Retina (tissue), 1 donor: ENCODE measurements at places on chromosomes 2 and 18.

DNA sequence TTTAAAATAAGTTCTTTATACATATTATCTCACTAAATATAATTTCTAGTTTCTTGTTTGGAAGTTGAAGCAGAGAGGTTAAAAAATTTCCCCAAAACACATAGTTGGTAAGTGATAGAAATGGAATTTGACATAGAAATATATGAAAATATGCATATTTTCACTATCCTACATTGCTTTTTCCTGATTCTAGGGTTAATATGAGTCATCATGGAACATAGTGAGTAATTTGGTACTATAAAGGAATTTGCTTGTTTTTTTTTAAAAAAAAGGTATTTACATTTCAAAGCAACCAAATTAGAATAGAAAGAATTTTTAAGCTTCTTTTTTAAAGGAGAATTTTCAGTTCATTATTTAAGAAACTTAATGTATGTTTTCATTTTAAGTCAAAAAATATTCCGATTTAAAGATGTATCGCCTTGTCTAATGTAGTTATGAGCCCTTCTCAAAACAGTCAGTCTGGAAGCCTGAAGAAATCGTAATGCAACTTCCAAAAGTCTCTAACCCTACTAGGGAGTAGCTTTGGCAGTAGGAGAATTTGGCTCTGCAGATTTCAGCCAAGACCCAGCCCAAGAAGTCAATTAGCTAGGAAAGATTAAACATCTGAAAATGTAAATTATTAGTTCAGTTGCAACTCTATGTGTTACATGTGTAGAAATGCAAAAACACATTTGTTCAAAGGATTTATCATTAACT is 147.3 kb downstream of the RDH14 start:
- DNase-seq: no peak

DNA sequence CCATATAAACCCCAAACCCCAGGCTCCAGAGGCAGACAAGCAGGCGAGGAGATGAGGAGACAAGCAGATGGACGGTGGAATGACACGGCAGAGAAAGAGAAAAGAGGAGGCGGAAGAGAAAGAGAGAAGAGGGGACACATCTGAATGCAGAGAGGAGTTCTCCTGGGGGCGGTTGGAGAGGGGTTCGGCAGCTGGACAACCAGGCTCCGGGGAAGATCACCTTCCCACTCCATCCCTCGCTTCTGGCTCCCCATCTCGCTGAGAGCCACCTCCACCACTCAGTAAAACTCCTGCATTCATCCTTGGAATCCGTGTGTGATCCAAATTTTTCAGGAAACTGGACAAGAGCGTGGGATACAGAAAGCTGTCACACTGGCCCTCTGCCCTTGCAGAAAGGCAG is 966.7 kb upstream of the NXPH2 start:
- DNase-seq: no peak

GRCh38 chr2:196984903-196985302 is 58.4 kb upstream of the PGAP1 start:
- DNase-seq: no peak

GRCh38 chr2:200585730-200586643 is at the start of gene AOX1:
Gene AOX1, plus strand, starts transcription at chr2:200586014. Its CDS starts 95 bp downstream, at chr2:200586109.
- peak; percentile 79 for DNase-seq

DNA sequence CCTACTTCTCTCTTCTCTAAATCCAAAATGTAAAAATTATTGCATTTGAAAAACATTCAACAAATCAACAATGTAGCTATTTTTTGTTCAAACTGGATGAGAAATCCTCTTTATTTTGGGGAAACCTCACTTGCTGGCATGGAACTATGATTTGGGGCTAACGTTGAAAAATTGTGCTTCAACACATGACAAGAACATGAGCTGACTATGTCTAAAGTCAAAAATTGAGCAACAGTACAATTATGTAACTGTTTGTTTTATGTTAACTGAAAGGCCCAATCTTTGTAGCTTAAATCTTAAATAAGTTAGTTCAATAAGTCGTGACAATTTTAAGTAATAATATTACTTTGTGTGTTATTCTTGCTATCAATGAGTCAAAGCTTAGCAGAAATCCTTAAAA is 67.3 kb downstream of the TMEFF2 start:
- no peak for DNase-seq

GRCh38 chr2:233112329-233112728 is 52.2 kb downstream of the INPP5D start:
- DNase-seq: no peak
